ENCODE measurements at places on chromosomes 2 and 18. TPM values are rescaled to one million over a fixed set of nuclear protein-coding genes. Genes with fewer than 3 reads are reported as not detected.

IL1R1 gene
- total RNA-seq, result 0.27 TPM

TRABD2A gene
- total RNA-seq, result 0.27 TPM

ERFE gene
- total RNA-seq, result 0.27 TPM

NT5C1B gene
- not detected for total RNA-seq

GAL3ST2 gene
- total RNA-seq, result 3.8 TPM

C2orf80 gene
- total RNA-seq, result not detected

ST6GAL2 gene
- 21.3 TPM for total RNA-seq

CCDC150 gene
- total RNA-seq, result 0.81 TPM

C2orf78 gene
- total RNA-seq, result not detected

TXNDC2 gene
- total RNA-seq, result not detected
